Liver (tissue), 10 donors: ENCODE measurements at places on chromosomes 4 and X. TPM values are rescaled to one million over a fixed set of nuclear protein-coding genes. Genes with fewer than 3 reads are reported as not detected.

BEND2 gene
- total RNA-seq, result 0.09 TPM

FAM133A gene
- total RNA-seq, result not detected

PFKFB1 gene
- total RNA-seq, result 2.9 TPM

CT45A2 gene
- total RNA-seq, result not detected

- DNase-seq, result no peak
These were observed 488.3 kb downstream of the ANKRD50 start for GRCh38 chr4:124224256-124224655.

DNA sequence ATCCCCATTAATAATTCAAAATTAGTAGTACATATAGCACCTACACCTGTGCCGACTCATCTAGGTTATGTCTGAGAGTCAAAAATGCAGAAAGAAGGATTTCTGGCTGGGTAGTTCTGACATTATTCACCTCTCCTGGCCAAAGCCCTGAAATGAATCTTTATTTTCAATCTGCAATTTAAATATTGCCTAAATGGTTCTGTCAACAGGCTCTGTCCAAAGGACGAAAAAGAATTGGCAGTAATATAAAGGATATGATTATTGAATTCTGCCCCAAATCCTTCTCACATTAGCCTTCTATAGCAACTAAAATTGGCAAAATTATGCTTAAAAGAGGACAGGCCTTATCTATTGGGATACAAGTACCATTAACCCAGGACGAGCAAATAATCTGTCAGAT is 86.9 kb upstream of the SPANXN4 start:
- DNase-seq, result no peak

- DNase-seq, result no peak
These were observed 44.9 kb downstream of the ANAPC4 start for GRCh38 chr4:25421816-25422525.

DNA sequence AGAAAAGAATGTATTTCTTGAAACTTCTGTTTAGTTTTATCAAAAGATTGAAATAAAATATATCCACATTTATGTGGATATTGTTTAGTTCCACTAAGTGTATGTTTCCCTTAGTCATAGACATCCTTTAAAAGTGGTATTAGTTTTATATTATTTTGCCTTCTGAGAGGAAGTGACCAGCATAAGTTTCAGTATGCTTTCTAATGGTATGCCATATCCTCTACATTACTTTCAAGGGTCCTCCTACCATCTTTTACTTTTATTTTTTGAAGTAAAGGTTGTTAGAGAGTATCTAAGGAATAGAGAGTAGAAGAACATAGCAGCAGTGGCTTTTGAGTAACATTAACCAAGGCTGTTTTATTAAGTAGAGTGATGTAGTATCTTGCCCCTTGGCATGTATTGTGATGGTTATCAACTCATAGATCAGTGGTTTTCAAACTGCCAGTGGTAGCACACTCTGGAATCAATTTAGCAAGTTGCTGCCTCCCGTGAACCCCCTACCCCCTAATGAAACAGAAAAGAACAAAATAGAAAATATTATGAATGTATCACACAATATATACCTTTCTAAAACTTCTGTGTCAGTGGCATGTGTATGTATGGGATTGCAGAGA is 44.8 kb downstream of the RBPJ start:
- no peak for DNase-seq

DNA sequence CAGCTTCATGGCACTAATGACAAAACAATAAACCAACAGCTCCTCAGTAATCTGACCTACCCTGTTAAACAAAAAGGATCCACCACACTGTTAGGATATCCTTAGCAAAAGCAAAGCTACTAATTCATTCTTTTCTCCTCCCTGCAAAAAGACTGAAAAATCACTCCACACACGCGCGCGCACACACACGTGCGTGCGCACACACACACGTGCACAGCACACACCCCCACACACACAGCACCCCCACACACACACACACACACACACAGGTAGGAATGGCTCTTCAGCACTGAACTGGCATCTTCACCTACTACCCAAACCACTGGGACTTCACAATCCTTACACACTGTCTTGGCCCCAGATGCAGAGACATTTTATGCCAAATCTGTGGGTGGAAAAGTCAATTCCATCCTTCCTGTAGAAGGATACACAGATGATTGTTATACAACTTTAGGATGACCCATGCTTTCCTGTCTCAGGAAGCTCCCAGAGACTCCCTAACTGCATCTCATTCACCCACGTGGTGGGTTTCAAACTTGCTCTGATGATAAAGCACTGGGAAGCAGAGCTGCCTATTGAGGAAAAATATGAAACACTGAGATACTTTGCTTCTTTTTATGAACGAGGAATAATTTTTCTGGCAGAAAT is 102.5 kb downstream of the TSPAN5 start:
- no peak for DNase-seq

- DNase-seq, result no peak
These were observed 383.0 kb upstream of the GALNT7 start for GRCh38 chr4:172785613-172786012.

DNA sequence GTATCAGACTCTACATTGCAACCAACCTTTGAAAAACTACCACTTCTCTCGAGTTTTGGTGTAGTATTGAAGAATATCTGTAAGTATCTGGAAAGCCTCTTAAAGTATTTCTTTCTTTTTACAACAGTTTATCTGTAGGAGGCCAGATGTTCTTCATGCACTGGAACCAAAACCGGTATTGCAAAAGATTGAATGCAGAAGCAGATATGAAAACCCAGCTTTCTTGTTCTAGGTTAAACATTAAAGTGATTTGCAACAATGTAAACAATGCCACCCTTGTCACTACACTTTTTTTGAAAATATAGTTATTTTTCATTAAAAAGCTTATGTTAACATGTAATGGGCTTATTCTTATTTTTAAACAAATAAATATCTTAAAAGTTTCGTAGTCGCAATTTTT is 27.2 kb downstream of the PLS3 start:
- DNase-seq, result no peak

DNA sequence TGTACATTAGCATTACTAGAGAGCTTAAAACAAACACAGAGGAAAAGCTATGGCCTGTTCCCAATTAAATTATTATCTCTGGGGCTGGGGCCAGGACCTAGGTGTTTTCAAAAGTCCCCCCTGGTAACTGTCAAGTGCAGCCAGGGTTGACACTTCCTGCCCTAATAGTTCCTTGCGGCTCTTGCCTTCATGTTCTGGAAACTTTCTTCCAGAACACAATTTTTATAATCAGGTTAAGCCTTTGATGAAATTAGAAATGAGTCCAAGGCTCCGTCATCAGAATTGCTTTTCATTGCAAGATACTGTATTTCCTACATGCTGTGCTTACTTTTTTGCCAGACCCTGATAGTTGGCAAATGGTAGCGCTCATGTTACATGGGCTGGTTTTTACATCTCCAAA is 229.6 kb downstream of the UNC5C start:
- no peak for DNase-seq

DNA sequence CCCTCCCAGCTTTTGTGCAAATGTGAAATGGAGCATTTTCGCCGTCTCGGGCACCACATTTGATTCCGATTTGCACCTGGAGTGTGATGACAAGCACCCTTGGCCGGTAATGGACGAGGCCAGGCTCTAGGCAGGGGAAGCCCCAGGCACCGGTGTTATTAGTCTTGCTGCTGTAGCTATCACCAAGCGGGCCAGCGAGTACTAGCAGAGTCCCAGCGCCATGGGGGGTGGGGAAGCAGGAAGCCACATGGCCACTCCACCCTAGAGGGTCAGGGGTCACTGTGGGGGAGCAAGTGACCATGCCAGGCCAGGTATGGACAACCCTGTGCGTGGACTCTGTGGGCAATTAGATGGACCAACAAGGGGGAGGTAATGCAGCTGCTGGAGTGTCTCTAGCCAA is 88.8 kb downstream of the CPZ start:
- DNase-seq, result no peak

GRCh38 chrX:36198575-36198974 is 279.0 kb downstream of the CFAP47 start:
- DNase-seq, result no peak

GRCh38 chr4:86448871-86449270 is 89.0 kb upstream of the MAPK10 start:
- no peak for DNase-seq

DNA sequence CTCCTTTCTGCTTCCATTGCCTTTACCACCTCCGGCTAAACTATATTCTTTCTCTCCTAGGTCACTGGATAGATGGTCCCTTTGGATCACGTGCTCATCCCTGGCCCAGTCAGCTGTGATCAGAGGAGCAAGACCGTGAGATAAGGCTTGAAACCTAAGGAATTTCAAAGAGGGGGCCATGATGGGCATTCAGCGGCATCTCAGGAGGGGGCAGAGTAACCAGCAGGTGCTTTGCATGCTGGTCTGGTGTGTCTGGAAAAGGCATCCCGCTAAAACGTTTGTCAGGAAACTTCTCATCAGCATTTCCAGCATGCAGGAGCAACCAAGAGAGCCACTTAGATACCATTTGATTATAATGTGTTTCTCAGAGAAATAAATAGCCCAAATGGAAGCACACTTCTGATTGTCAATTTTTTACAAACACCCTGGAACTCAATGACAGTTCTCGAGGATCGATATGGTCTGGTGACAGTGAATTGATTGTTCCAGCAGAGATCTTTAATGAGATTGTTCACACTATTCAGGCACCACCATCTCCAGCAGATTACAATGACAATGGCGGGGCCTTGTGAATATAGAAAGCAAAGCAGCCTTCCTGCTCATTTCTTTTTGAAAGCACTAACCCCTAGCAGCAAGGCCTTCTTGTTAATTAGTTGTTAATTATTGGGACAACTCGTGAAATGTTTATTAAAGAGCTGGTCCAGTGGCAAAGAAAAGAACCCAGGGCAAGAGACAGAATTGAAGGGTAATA is 327.1 kb downstream of the PTTG2 start:
- DNase-seq, result no peak

SPANXA2 gene
- total RNA-seq, result not detected

GRCh38 chr4:101970547-101971155 is 180.1 kb downstream of the BANK1 start:
- DNase-seq, result no peak

DNA sequence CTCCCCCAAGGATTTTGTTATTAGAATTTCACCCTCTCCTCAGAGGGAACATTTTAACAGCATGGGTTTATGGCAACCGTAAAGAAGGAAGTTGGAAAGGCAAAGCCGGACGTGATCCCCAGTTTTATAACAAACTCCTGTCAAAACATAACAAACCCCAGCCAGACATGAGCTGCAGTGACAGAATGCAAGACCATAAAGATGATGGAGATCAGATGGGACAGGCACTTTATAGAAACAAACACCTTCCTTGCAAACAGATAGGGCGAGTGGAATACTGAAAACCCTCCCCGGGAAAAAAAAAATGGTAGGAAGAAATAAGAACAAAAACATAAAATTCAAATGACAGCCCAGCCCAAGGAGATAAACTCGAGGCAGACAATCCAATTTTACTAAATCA is 281.4 kb downstream of the LDB2 start:
- no peak for DNase-seq

DNA sequence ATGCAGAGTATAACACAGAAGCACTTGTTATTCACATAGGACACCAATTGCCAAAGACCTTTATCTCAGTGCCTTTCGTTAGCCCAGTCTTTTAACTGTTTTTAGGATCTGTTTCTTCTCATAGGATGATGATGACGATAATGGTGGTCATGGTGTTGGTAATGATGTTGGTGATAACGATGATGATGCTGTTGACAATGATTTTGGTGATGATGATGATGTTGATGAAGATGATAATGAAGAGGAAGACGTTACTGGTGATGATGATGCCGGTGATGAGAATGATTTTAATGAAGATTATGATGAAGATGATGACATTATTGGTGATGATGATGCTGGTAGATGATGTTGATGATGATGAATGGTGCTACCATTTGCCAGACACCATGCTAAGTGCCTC is 29.8 kb downstream of the LDB2 start:
- no peak for DNase-seq

DNA sequence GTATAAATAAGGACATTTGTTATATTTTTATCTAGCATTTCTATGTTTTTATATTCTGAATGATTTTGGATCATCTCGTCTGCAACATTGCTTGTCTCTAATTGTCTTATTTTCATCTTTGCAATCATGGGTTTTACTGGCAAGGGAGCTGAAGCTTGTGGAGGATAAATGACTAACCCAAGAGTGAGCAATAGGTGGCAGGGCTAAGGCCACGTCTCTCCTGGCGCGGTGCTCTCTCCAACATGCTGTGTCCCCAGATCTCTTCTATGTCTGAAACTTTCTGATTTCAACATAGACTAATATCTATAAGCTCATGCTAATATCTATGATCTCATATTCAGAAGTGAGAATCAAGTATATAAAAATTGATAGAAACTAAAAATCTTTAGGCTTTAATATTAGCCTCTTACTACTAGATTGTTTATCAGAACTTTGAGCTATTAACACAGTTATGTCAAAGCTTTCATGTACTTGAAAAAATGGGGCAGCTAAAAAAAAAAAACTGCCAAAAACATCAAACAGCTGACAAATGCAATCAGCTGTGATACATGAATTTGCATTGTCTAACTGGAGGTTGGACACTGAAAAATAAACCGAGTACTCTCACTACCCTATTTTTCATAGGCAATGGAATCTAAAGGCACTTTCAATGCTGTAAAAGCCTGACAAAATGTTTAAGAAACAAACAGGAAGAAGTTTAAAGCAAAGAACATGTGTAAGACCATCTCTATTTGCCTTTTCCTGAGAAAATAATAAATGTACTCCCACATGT is 169.2 kb downstream of the TMA16 start:
- no peak for DNase-seq
